Motor neuron (in vitro differentiated cells): ENCODE measurements at places on chromosomes 4 and X. TPM values are rescaled to one million over a fixed set of nuclear protein-coding genes. Genes with fewer than 3 reads are reported as not detected.

MID1 gene
- 25.4 and 26.2 TPM in 2 replicates for total RNA-seq

IL2RG gene
- not detected in 2 replicates for total RNA-seq

CT45A1 gene
- not detected in 2 replicates for total RNA-seq

CHRDL1 gene
- 3.1 and 3.9 TPM in 2 replicates for total RNA-seq

TLR6 gene
- total RNA-seq = 2.7 and 3.4 TPM in 2 replicates

KLHL4 gene
- total RNA-seq = 10.4 and 11.8 TPM in 2 replicates

DIPK2B gene
- 0.39 TPM in 1 of 2 replicates, not detected in the other for total RNA-seq

DDIT4L gene
- total RNA-seq = 0.21 and 0.34 TPM in 2 replicates

CCKAR gene
- total RNA-seq = 0.16 TPM in 1 of 2 replicates, not detected in the other

TSPYL2 gene
- 20.6 and 24.4 TPM in 2 replicates for total RNA-seq

XKRX gene
- total RNA-seq = 0.19 and 0.24 TPM in 2 replicates

TRIM60 gene
- total RNA-seq = not detected in 2 replicates

RAB39B gene
- total RNA-seq = 24.4 and 25.6 TPM in 2 replicates

GALNTL6 gene
- 2.0 and 2.4 TPM in 2 replicates for total RNA-seq

SLITRK4 gene
- 10.6 and 10.8 TPM in 2 replicates for total RNA-seq

C4orf46 gene
- total RNA-seq = 12.5 and 14.2 TPM in 2 replicates

ARMCX1 gene
- total RNA-seq = 54.9 and 56.4 TPM in 2 replicates

DNAAF6 gene
- total RNA-seq = 0.16 TPM in 1 of 2 replicates, not detected in the other

NAP1L2 gene
- 26.8 and 28.4 TPM in 2 replicates for total RNA-seq

PROM1 gene
- total RNA-seq = 0.22 TPM in 1 of 2 replicates, not detected in the other

SYNPO2 gene
- total RNA-seq = 0.17 and 0.18 TPM in 2 replicates

COX7B2 gene
- total RNA-seq = not detected in 2 replicates

COL4A6 gene
- 1.1 and 1.7 TPM in 2 replicates for total RNA-seq

WNK3 gene
- 0.94 and 2.5 TPM in 2 replicates for total RNA-seq

SMPX gene
- total RNA-seq = not detected in 2 replicates

ETNPPL gene
- 0.30 TPM in 1 of 2 replicates, not detected in the other for total RNA-seq

CTAG1B gene
- total RNA-seq = not detected in 2 replicates

HPGD gene
- total RNA-seq = 1.2 TPM in 2 replicates

TBL1X gene
- 15.2 and 15.3 TPM in 2 replicates for total RNA-seq

SPATA4 gene
- total RNA-seq = 1.0 TPM in 1 of 2 replicates, not detected in the other

RHOXF2B gene
- total RNA-seq = 0.43 TPM in 1 of 2 replicates, not detected in the other

COL25A1 gene
- 2.2 and 3.8 TPM in 2 replicates for total RNA-seq

CCNB3 gene
- total RNA-seq = 0.38 and 0.56 TPM in 2 replicates

FAT1 gene
- 46.2 and 47.3 TPM in 2 replicates for total RNA-seq

ARMCX2 gene
- total RNA-seq = 57.0 and 60.1 TPM in 2 replicates

PTPN13 gene
- 25.2 and 31.1 TPM in 2 replicates for total RNA-seq

BGN gene
- total RNA-seq = 2.4 and 2.6 TPM in 2 replicates

POF1B gene
- total RNA-seq = 0.10 and 0.18 TPM in 2 replicates

USP27X gene
- total RNA-seq = 7.8 and 8.9 TPM in 2 replicates
